Activated CD4-positive, alpha-beta T cell treated with anti-CD3 and anti-CD28 coated beads, Interleukin-2, amount 50 U/mL, for 1 hour (primary cell): ENCODE measurements at places on chromosomes 4 and X.

DNA sequence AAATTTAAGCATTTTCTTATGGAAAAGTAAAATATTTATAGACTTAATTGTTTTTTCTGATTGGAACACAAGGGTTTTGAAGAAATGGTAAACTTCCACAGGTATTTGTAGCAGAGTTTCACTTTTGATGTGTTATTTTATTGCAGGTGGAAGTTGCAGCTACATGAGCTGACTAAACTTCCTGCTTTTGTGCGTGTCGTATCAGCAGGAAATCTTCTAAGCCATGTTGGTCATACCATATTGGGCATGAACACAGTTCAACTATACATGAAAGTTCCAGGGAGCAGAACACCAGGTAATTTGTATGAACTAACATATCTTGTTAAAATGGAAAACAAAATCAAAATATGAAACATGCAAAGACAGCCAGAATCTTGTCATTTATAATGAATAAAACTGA, 117.4 kb downstream of the DIPK2B start:
- DNase-seq = no peak

DNA sequence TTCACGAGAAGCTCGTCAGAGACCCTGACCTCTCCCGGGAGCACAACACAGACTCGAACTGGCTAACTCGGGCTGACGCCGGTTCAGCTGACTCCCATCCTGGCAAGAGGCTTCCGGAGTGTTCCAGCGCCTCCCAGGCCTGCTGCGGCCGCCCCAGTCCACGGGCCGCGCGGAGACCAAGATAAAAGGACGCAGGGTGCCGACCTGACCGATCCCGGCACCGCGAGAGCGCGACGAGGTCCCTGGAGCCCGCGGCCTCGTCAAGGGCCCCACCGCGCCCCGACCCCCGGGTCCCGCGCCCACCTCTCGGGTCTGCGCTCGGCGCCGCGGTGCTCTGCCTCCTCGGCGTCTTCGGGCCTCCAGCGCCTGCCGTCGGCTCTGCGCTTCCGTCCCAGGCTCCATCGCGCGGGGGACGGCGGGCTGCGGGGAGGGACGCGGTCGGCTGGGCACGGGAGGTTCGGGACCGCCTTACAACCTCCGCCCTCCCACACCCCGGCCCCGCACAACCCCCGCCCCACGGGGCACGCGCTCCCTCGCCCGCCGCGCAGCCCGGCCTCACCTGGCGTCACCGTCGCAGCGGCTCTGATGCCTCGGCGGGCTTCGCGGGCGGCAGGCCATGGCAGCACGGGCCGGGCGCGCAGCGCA, 426 bp downstream of the SLBP start:
- DNase-seq = peak; percentile 29

DNA sequence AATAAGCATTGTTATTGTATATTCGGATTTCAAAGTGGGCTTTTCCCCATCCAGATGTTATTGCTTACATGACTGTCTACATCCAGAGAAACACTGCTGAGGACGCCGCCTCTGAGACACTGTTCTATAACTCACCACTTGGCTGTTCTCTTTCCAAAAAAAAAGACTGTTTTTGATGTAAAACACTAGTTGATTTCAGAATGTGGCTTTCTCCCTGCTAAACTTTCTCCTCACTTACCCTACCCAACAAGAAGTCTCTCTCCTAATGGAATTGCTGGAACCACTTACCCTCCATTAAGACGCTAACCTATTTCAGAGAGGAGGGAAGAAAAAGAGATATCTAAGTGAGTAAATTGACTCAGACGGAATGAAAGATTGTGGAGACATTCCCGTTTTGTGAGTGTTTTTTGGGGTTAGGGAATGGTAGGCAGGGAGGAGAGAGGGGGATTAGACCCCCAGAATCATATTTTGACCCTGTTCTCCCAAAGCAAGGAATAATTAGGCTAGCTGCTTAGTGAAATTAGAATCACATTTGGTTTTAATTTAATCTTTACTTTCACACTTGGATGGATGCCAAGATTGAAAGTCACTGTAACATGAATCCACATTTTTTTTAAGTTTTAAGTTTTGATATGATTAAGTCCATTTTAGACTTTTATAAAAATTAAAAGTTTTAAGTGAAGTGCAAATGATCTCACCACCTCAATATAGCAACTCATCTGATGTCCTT, 174.9 kb downstream of the CHIC2 start:
- no peak for DNase-seq

DNA sequence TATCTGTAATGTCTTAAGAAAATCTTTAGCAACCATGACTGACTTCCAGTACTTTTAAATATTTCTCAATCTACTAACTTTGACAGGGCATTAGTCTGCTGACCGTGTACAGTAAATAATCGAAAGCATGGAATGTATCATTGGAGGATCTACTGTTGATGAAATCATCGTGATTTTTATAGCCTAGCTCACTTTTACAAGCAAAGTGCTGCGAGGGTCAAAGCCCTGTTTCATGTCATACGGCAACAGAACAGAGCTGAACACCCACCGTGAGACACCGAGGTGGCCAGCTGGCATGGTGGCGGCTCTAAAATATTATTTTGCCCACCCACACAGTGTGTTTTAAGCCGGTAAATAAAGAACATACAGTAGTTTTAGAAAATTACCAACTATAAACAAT, 679.3 kb downstream of the FAT4 start:
- DNase-seq = no peak

DNA sequence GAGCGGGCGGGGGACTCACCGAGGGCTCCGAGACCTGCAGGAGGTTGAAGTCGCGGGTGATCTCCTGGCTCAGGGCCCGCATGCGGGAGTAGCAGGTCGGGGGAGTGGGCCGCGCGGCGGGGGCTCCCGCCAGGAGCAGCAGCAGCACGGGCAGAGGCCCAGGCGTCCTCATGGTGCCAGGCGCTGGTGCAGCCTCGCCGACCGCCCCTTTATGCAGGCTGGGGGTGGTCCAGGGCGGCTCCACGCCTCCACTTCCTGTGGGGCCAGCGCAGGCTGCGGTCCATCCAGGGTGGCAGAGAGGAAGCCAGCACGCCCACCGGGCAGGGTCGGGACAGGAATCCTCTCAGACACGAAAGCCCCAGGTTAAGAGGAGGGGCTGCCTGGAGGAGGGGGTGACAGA, at the start of gene CYTL1:
Gene CYTL1, minus strand, starts transcription at position 185 of the 400 bp plus-strand sequence. Its CDS starts 13 bp downstream, at position 172.
- no peak for DNase-seq

GRCh38 chr4:68907788-68908700, 43.6 kb downstream of the UGT2A3 start:
- no peak for DNase-seq

DNA sequence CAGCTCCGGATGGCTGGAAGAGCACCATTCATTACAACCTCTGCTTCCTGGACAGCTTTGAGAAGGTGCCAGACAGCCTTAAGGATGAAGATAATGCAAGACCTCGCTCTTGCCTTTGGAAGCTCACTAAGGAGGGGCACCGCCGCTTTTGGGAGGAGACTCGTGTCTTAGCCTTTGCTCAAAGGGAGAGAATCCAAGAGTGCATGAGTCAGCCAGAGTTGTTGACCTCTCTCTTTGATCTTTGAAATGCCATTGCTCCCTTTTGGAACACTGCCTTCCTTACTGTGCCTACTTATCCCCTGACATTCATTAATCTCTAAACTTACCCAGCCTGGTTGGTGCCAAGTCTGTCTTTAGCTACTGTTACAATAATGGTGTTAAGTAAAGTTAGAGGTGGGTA, 1.2 kb downstream of the FOXR2 start:
- no peak for DNase-seq

DNA sequence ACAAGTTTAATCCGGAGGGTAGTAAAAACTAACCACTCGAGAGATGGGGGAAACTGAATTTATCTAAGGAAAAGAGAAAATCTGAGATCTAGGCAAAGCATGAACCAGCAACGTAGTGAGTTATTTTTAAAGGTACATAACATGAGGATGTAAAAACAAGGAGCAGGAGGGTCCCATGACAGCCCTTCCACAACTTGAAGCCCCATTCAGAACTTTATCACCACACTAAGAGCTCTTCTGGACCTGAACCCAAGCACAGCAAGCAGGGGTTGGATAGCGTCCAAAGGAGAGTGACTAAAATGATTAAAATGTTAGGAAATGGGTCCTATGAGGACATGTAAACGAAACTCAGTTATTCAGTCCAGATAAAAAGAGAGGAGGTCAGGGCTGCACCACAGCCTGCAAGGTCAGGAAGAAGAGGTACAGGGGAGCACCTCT, 16.2 kb downstream of the SH3RF1 start:
- DNase-seq = no peak

- DNase-seq = no peak
These were observed 404.1 kb downstream of the RAPGEF2 start for GRCh38 chr4:159506801-159507517.

DNA sequence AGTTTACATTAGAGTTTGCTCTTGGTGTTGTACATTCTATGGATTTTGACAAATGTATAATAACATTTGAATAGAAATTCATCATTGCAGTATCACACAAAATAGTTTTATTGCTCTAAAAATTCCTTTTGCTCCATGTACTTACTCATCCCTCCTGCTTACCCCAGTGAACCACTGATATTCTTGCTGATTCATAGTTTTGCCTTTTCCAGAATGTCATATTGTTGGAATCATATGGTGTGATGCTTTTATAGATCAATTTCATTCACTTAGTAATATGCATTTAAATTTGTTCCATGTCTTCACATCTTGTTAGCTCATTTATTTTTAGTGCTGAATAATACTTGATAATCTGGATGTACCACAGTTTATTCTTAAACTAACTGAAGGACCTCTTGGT, 1593.2 kb downstream of the C4orf33 start:
- DNase-seq = no peak

DNA sequence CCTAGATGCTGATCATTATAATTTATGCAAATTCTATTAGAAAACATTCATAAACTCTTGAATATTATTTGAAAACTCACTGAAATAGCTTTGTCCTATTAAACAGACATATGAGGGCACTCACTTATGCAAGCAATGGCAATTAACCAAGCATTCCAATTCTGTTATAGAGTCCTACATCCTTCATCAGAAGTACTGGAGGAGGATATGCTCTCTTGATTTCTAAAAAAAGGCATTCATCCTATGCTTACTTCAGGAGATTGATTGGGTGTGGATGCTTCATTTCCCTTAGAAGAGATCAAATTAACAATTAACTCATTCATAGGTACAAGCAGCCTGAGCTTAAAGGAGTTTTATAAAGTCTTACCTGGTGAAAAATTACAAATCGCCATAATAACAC, 1317.2 kb downstream of the PCDH7 start:
- DNase-seq = no peak
